ENCODE measurements at places on chromosomes 5 and 9.

DNA sequence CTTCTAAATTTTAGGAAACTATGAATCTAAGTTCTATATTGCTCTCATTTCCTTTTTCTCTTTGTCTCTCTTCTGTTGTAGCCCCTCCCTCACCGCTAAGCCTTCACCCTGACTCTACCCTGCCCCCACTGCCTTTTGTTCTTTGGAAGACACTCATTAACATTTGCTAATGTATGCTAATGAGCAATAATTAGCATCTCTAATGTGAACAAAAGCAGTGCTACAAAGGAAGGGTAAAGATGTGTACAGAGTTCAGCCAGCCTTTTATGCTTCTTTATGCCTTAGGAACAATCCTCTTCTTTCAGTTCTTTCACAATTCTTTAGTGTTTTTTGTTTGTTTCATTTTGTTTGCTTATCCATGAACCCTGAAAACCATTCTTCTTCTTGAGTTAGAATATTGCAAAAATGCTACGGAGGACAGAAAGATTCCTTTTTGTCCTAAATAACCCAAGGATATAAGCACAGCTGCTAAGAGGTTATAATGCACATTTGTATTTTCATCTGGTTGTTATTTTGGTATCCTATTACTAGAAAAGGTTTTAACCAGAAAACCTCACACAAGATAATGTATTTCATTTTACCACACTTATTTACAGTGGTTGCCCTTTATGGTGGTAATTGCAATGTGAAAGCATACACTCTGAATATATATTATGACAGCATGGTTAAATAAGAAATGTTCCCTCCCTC lies 159.3 kb downstream of the TMC1 start:
- DNase-seq, result no peak

GRCh38 chr5:106288979-106289378 lies 1381.8 kb downstream of the EFNA5 start:
- DNase-seq, result no peak

GRCh38 chr5:62707563-62707962 lies 128.9 kb downstream of the LRRC70 start:
- DNase-seq, result no peak

DNA sequence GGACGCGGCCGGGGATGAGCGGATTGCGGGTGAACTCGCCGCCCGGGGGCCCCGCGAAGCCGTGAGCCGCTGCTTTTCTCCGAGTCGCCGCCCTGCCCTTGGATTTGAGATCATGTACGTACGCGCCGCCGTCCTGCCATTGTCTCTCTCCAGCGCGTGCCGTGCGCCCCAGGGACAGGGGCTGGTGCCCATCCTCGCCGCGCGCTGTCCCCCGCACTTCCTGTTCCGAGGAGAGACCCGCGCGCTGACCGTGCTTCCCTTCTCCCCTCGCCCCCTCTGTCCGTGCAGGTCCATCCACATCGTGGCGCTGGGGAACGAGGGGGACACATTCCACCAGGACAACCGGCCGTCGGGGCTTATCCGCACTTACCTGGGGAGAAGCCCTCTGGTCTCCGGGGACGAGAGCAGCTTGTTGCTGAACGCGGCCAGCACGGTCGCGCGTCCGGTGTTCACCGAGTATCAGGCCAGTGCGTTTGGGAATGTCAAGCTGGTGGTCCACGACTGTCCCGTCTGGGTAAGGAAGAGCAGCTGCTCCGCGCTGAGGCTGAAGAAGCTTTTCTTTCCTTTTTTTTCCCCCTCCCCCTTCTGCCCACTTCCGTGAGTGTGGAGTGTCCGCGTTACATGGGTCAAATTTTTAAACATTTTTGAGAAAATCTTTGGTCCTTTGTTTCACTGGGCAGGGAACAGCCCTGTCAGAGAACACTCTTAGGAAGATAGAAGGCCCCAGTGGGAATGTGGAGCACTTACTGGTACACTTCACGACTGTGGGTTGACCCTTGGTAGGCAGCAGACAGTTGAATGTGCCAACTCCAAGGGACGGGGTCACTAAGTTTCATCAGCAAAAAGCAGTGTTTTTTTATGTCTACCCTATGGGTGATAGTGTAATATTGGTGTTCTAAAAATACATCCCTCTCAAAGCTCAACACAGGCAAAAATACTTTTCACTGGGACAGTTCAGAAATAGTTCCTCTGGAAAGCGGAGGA lies 727 bp downstream of the RHOBTB3 start:
- peak; percentile 13 for DNase-seq

DNA sequence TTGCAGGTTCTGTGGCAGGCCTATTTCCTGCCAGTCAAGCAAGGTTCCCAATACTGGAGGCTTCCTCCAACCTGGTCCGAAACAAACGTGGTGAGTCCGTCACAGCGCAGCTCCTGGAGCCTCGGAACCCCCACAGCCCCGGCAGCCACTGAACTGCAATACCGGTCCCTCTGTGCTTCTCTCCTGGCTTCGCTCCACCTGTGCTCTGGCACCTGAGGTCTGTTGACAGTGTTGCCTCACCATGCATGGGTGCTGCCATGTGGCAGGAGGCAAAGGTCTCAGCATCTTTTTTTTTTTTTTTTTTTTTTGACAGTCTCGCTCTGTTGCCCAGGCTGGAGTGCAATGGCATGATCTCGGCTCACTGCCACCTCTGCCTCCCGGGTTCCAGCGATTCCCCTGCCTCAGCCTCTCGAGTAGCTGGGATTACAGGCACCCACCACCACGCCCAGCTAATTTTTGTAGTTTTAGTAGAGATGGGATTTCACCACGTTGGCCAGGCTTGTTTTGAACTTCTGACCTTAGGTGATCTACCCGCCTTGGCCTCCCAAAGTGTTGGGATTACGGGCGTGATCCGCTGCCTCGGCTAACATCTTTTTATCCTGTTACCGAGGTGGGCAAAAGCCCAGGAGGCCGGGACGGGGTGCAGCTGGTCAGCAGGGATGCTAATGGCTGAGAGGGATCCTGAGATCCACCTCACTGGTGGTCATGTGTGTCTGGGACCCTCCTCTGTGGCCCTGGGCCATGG lies 57.1 kb upstream of the RNU6ATAC start:
- no peak for DNase-seq

- no peak for DNase-seq
Measured at GRCh38 chr5:167595196-167595595, 696.2 kb upstream of the WWC1 start.

DNA sequence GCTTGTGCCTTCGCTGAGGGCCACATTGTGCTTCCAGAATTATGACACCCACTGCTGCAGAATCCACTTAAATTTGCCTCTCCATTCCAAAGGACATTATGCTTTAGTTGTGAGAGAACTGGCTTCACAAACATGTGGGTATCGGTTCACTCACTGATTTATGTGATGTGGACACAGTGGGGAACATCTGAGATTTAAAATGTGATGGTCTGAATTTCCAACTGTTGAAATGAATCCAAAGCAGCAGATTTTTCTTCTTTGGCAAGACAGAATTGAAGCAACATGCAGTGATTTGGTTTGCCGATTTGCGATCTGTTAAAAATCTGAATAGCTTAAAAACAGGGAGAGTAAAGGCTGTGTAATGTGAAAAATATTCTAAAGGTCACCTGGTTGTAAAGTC lies 20.3 kb downstream of the PCSK5 start:
- no peak for DNase-seq

DNA sequence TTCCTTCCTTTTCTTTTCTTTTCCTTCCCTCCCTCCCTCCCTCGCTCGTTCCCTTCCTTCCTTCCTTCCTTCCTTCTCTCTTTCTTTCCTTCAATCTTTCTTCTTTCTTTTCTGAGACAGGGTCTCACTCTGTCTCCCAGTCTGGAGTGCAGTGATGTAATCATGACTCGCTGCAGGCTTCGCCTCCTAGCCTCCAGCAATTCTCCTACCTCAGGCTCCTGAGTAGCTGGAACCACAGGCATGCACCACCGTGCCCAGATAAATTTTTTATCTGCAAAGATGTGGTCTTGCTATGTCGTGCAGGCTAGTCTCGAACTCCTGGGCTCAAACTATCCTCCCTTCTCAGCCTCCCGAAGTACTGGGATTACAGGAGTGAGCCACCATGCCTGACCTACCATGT lies 81.4 kb downstream of the SPATA31C2 start:
- no peak for DNase-seq

GRCh38 chr5:95816341-95816740 lies 6.2 kb downstream of the GLRX start:
- no peak for DNase-seq

GRCh38 chr5:53392073-53392472 lies 88.4 kb upstream of the FST start:
- DNase-seq, result no peak

DNA sequence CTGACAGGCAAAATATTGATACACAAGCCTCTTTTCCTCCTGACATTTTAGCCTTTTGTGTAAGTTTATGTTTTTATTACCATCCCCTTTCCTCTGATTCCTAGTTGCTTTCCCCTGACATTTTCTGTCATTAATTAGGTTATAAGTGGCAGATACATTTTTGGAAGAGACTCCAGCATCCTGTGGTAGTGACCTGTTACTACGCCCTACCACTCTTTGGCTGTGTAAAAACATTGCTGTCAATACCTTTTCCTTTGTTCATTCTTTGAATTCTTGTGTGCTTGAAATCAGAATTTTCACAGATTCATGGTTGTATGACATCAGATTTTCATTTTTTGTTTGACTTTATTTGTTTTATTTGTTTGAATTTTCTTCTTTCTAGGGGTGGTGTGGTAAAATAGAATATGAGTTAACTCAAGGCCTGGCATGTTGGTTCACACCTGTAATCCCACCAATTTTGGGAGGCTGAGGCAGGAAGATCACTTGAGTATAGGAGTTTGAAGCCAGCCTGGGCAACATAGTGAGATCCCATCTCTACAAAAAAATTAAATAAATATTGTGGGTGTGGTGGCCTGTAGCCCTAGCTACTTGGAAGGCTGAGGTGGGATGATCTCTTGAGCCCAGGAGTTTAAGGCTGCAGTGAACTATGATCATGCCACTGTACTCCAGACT lies 43.4 kb downstream of the UBE2R2 start:
- no peak for DNase-seq

- no peak for DNase-seq
Measured at GRCh38 chr9:32742296-32742695, 41.0 kb upstream of the TMEM215 start.

- DNase-seq, result no peak
Measured at GRCh38 chr5:35324679-35325078, 94.4 kb upstream of the PRLR start.

DNA sequence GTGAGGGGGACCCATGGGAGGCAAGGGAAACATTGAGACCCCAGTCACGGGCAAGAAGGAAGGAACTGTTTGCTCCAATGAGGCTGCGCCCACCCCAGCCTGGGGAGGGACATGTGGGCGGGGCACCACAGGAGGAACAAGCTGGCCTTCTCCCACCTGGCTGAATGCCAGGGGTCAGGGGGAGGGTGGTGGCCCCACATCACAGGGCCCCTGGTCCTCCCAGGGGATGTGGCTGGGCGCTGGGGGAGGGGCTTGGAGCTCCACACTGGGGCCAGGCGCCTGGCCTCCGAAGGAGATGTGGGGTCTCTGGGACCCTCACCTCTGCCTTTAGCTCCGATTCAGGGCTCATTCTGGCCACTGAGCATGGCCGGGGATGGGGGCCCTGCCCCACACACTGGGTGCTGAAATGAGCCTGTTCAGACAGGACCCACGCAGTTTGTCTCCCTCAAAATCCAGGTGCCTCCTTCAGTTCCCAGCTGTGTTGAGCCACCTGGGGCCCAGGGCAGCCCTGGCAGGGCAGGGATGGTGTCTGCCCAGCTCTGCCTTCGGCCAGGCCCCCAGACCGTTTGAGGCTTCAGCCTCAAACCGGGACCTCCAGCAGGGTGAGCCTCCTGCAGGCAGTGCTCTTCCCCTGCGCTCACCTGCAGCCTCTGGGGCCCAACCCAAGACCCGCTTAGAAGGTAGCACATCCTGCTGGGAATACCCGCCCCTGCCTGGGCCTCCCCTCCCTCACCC lies 33.2 kb upstream of the NOTCH1 start:
- DNase-seq, result no peak

DNA sequence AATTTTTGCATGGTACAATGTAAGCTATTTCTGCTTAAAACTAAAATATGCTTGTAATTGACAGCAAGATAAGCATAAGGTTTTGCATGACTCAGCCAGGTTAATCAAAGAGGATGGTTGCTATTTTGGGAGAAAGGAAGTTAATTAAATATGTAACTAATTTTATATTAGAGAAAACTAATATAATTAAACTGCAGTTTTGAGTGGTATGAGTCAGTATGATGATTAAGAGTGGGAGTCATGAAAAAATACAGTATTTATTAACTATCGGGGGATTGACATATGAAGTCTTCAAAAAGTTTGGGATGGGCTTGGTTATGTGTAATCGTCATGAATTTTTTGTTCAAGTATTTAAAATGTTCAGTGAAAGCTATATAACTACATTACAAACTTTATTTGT lies 54.0 kb upstream of the CDK20 start:
- no peak for DNase-seq

DNA sequence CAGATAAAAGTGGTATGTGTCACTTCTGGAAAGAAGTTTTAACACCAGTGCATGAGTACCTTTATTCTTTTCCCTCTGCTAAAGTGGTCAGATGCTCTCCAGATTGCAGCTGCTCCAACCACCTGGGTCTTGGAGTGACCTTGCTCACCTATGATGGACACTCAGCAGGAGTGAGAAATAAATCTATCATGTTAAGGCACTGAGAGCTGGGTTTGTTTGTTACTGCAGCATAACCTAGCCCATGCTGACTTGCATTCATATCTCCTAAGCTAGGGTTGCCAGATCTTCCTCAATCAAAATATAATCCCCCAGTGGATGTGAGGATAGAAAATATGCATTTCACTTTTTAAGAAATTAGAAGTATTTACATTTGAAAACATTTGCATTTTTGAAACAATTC lies 295.9 kb downstream of the AGTPBP1 start:
- no peak for DNase-seq

- DNase-seq, result no peak
Measured at GRCh38 chr5:56545016-56545415, 270.3 kb upstream of the MAP3K1 start.

DNA sequence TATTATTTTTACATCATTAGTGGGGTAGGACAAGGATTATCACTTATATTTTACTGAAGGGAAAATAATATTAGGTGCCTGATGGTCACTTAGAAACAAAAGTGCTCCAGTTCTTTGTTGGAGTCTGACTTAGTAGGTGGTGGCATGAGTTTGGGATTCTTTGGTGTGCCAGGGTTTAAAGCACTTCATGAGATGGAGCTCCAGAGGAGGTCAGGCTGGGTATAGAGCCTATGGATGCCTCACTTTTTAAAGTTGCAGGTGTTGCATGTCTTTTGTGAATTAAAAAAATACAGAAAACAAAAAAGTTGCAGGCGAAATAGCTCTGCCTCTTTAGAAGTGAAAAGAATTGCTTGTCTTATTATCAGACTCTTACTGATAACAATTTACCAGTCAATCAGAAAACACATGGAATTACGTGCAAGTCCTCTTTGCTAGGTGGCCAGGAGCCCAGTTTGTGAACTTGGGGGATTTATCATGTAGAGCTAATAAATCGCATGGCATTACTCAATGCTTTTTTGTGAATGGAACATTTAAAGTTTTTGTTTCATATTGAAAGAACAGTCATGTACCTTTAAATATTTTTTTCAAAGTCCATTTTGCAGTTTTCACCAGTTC lies 1.6 kb downstream of the ITK start:
- no peak for DNase-seq

- no peak for DNase-seq
Measured at GRCh38 chr5:10475931-10476676, 34.4 kb downstream of the ROPN1L start.
